Neural crest cell (in vitro differentiated cells): ENCODE measurements at places on chromosomes 16 and 17. TPM values are rescaled to one million over a fixed set of nuclear protein-coding genes. Genes with fewer than 3 reads are reported as not detected.

Gene HSD3B7
- total RNA-seq, result 1.9 and 2.3 TPM in 2 replicates

- DNase-seq, result no peak
Measured at GRCh38 chr17:65627891-65628643, 66.6 kb upstream of the AXIN2 start.

Gene TBX21
- total RNA-seq, result not detected in 2 replicates

DNA sequence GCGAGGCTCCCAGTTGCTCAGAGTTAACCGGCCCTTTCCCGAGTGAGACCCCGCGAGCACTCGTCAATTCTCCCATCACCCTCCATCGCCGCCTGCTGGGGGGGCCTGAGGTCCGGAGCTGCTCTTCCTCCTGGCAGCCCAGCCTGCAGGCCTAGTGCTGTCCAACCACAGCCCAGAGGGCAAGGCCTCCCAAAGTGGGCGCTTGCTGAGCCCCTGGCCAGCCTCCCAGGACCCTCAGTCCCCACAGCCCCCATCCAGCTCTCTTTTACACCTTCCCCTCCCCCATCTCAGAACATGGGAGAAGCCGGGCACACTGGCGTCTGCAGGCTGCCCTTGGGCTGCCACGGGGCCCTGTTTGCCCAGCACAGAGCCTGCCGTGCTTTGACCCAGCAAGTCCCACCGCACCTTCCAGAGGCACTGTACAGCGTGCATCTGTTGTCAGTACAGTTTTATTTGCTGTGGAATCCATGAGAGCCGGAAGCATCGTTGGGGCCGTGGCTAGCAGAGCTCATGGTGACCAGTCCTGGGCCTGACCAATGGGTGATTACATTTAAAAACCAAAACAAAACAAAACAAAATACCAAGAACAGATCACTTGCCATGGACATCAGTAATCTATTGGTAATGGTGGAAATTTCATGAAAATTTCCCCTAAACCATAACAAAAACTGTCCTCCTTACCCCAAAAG lies 96.1 kb upstream of the CBX4 start:
- DNase-seq, result no peak

DNA sequence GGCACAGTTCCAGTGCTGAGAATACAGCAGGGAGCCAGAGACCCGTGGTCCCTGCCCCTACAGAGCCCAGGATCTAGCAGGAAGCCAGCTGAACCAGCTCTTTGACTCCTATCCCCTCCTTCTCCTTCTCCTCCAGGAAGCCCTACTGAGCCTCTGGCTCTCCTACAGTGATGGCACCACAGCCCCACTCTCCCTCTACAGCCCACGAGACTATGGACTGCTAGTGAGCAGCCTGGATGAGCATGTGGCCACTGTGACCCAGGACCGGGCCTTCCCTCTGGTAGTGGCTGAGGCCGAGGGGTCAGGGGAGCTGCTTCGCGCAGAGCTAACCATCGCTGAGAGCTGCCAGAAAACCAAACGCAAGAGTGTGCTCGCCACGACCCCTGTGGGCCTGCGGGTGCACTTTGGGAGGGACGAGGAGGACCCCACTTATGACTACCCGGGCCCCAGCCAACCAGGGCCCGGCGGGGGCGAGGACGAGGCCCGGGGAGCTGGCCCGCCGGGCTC lies 57.7 kb downstream of the TMEM132E start:
- DNase-seq, result no peak
